Dermis blood vessel endothelial cell (primary cell): ENCODE measurements at places on chromosomes 6 and 20. TPM values are rescaled to one million over a fixed set of nuclear protein-coding genes. Genes with fewer than 3 reads are reported as not detected.

GRCh38 chr20:61538183-61538942 is 286.3 kb downstream of the CDH4 start:
- DNase-seq = no peak

DNA sequence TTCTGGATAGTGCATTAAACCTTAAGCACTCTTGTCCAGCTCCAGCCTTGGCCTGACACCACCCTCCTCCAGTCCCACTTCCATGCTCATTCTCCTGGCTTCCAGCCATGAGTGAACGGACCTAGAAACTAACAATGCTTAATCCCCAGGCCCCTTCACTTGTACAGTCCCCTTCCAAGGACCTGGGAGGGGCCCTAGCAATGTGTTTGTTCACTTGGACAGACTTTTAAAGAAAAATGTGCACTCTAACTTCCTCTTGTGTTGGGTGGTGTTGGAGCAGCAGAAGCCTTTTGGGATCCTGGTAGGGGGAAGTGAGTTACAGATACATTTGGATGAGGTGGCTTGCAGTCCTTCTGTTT is 48.9 kb upstream of the CCN6 start:
- no peak for DNase-seq

- DNase-seq = no peak
Measured at GRCh38 chr20:50153153-50153499, 397 bp downstream of the PEDS1 start.

- DNase-seq = no peak
Measured at GRCh38 chr6:44084231-44085014, 42.8 kb downstream of the MRPL14 start.

GRCh38 chr6:169263836-169264608 is 10.4 kb upstream of the THBS2 start:
- no peak for DNase-seq

TP53TG5 gene
- total RNA-seq = not detected in 2 replicates

- DNase-seq = no peak
Measured at GRCh38 chr20:18802012-18802634, 11.5 kb upstream of the SCP2D1 start.

- no peak for DNase-seq
Measured at GRCh38 chr6:116595247-116595646, 21.0 kb upstream of the RSPH4A start.

GRCh38 chr6:43076464-43077332 is 584 bp downstream of the PTK7 start:
- DNase-seq = peak; percentile 35

GRCh38 chr6:15287670-15288375 is 42.0 kb downstream of the JARID2 start:
- no peak for DNase-seq

- no peak for DNase-seq
Measured at GRCh38 chr6:148086843-148087242, 255.8 kb upstream of the SASH1 start.

- peak; percentile 51 for DNase-seq
Measured at GRCh38 chr6:30683183-30683979, 3.1 kb downstream of the PPP1R18 start.

GRM4 gene
- total RNA-seq = not detected in 2 replicates

DNA sequence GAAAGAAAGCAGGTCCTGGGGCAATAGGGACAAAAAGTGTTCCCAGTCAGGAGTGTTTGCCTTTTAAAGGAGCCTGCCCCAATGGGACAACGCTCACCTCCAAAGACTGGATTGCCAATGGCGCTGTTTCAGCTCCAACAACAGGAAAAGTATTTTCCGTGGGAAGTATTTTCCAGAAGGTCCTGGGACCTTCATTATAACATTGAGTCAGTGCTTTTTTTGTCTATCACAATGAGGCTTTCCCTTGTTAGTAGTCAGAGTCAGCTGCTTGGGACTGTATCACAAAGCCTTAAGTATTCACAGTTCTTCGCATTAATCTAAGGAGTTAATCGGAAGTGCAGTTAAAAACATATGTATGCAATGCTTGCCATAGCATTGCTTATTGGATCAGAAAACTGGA is 17.3 kb downstream of the TRAF3IP2 start:
- peak; percentile 78 for DNase-seq

- no peak for DNase-seq
Measured at GRCh38 chr6:109339906-109340678, 42.2 kb downstream of the CD164 start.

TNNC2 gene
- total RNA-seq = not detected in 2 replicates

GRCh38 chr20:63120808-63121090 is 95.2 kb downstream of the YTHDF1 start:
- no peak for DNase-seq

DNA sequence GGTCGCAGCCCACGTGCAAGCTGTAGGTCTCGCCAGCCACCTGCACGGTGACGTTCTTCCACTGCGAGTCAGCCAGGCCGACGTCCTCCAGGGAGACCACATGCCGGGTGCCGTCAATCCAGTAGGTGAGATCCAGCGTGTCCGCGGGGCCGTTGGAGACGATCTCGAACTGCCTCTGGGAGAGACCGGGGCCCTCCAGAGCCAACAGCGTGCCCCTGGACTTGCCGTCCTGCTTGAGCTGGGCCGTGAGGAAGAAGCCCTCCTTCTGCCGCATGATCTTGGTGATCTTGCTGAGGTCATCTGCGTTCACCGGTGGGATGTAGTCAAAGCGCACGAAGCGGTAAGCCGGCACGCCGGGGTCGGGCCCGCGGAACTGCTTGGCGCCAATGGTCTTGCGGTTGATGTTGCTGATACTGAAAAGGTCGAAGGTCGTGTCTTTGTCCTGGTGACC is 5.1 kb downstream of the THBS2 start:
- no peak for DNase-seq

AIF1 gene
- not detected in 2 replicates for total RNA-seq

- no peak for DNase-seq
Measured at GRCh38 chr6:98894810-98895209, 52.9 kb downstream of the FBXL4 start.

GRCh38 chr20:7410150-7410549 is 530.1 kb downstream of the HAO1 start:
- DNase-seq = no peak

- no peak for DNase-seq
Measured at GRCh38 chr6:37501632-37502491, 2.2 kb upstream of the CCDC167 start.

DNA sequence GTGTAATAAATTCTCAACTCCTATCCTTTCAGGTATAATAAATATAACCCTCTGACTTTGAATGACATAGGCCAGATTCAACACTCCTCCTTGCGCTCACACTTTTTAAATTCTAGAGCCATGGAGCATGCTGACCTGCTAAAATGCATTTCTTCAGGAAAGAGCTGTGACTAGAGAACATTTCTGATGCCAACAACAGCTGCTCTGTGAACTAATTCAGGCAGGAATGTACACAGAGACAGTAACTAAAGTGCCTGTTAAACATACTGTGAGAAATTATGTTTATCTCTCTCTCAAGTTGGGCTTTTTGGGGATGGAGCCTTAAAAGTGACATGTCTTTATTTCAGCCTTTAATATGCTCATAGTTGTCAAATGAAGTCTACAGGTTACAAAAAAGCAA is 8.3 kb downstream of the NHSL1 start:
- no peak for DNase-seq

DNA sequence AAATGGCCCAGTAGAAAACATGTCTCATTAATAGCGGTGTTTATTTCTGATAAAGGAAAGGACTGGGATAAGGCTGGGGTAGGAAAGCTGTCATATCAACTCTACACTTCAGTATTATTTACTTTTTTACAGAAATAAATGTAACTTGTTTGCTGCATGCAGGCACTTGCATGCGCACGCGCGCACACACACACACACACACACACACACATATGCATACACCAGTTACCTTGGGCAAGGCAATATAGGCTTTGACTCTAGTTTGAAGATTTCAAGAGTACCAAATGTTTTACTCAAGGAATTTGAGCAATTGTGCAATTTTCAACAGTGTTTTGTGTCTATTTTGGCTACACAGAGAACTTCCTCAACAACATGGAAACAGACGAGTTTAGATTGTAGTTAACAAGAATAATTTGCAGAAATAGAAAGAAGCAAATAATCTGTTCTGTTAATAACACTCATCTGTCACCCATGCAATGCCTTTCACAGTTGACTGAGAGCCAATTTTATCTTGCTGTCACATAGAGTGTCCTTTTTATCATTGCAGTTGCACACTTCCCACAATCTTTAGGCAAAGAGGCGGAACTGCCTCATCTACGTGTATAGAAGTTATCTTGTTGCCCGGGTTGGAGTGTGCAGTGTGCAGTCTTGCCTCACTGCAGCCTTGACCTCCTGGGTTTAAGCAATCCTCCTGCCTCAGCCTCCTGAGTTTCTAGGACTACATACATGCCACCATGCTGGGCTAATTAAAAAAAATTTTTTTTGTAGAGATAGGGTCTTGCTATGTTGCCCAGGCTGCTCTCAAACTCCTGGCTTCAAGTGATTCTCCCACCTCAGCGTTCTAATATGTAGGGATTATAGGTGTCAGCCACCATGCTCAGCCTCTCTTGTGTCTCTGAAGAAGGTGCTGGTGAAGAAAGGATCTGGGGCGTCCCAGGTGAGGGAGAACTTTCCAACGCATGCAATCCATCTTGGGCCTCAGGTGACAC is 74.8 kb upstream of the SHLD1 start:
- no peak for DNase-seq

DNA sequence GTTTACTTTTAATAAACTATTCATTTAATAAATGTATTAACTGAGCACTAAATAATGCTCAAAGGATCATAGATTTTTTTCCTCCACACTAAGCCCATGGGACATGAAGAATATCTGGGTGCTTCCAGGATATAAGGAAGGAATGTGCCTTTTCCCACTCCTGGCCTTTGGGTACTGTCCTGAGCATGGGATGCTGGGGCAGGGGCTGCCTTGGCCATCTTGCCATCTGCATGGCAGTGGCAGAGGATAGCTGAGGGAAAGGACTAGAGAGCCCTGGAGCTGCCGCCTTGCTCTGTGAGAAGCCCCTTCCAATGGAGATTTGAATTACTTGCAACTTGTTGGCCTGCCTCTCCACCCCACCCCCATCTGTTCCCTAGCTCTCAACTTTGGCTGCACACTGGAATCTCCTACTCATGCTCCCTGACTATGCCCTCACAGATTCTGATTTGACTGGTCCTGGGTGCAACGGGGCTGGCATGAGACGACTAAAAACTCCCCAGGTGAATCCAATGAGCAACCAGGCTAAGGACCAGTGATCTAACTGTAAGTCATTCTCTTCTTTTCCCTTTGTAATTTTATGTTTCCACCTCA is 15.6 kb downstream of the DDRGK1 start:
- no peak for DNase-seq

OXT gene
- total RNA-seq = not detected in 2 replicates

DNA sequence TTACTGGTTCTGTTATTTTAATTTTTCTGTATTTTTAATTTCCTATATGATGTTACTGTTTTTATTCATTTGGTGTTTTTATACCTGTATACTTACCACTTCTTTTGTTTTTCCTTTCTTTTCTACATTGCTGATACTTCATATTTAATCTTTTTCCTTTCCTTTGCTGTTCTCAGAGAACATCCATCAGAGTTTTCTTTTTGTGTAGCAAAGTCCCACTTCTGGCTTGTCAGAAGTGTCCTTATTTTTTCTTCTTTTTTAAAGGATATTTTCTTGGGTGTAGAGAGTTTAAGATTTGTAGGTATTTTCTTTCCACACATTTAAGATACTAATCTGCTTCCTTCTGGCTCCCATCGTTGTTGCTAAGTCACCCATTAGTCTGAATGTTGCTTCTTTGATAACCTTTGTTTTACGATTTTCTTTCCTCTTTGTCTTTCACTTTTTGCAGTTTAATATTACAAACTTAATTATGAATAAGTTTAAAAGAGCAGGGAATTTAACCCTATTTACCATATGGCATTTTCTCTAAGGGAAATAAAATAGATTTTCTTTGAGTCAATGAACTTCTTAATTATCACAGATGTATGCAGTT is 18.5 kb downstream of the CD2AP start:
- DNase-seq = no peak

- no peak for DNase-seq
Measured at GRCh38 chr20:24148372-24148771, 159.8 kb upstream of the GGTLC1 start.

DNA sequence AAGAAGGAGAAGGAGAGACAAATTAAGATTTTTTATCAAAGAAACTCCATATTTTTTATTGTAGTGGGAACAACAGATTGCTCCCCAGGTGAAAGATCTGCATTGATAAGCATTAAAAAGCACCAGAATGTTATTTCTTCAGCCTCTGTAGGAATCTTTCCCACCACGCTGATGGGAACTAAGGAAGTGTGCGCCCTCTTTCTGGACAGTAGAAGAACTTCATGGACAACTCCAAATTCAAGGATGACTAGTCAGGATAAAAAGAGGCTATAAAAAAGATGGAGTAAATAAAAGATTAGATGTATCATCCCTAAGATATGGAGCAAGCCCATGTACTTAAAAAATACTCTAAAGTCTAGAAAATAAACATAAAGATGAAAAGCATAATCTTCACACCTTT is 45.8 kb upstream of the PAK5 start:
- no peak for DNase-seq

RNF8 gene
- 30.8 and 48.1 TPM in 2 replicates for total RNA-seq

DNA sequence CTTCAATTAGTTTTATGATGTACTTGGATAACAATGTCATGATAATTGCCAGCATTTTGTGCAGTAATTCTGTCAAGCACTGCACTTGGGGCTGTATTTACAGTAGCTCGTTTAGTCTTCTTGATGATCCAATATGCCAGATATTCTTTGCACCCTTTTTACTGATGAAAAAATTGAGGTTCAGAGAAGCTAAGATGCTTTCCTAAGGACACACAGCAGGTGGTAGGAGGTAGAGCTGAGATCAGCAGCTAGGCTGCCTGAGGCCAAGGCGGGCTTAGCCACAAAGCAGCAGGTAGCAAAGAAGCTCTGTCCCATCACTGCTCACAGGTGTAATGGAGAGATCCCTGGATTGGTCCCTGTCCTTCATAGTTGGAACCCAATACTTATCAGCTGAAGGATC is 33.3 kb downstream of the SUMO4 start:
- no peak for DNase-seq

LRRN4 gene
- 0.09 and 0.51 TPM in 2 replicates for total RNA-seq

GRCh38 chr6:23228439-23229024 is 659.2 kb downstream of the HDGFL1 start:
- DNase-seq = no peak

GRCh38 chr20:57837208-57838035 is 127.6 kb upstream of the PMEPA1 start:
- no peak for DNase-seq

DNA sequence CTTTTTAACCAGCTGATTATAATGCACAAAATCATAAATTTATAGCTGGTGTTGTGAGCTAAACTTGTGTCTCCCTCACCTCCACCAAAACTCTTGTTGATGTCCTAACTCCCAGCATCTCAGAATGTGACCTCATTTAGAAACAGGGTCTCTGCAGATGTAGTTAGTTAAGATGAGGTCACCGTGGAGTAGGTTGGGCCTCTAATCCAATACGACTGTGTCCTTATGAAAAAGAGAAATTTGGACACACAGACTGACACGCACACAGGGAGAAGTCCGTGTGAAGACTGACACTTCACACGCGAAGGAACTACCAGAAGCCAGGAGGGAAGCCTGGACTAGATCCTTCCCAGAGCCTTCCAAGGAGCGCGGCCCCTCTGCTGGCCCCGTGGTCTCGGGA is 46.5 kb downstream of the TRAM2 start:
- no peak for DNase-seq

OR10C1 gene
- not detected in 2 replicates for total RNA-seq

SLC13A3 gene
- total RNA-seq = 0.05 TPM in 1 of 2 replicates, not detected in the other

CST2 gene
- not detected in 2 replicates for total RNA-seq

CLPSL2 gene
- total RNA-seq = not detected in 2 replicates

BMP5 gene
- total RNA-seq = not detected in 2 replicates
